ENCODE measurements at places on chromosomes 7 and 10.

DNA sequence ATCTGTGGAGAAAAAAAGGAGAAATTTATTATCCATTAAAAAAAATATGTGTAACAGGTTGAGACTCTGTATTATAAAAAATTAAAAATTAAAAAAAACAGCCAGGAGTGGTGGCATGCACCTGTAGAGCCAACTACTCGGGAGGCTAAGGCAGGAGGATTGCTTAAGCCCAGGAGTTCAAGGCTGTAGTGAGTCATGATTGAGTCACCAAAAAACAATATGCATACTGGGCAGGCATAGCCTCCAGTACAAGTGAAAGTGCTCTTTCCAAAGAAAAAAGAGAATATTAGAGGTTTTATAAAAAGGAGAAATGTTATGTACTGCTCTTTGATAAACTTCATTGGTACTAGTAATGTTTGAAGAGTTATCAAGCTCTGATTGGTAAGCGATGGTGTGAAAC, 647.1 kb upstream of the ZWINT start:
- no peak for DNase-seq

GRCh38 chr7:43850348-43851116, 18.8 kb downstream of the MRPS24 start:
- no peak for DNase-seq

- DNase-seq: no peak
Observed at GRCh38 chr10:992467-992866, 4.2 kb downstream of the GTPBP4 start.

GRCh38 chr7:99674995-99675742, 4.6 kb downstream of the CYP3A5 start:
- DNase-seq: no peak

DNA sequence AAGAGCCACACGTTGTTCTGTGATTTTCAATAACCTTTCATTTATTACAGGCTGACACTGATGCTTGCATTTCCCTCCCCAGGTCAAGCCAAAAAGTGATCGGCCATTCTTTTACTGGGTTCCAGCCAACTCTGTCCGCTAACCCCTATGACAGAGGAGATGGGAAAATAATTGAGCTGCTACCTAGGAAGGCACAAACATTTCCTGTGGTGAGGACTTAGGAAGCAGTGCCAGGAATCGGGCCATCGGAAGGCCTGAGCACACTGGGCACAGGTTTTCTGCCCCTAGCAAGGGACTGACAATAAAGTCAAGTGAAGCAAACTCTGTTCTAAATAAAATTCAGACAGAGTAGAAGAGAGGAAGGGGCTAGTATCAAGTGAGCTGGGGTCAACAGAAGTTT, 313.0 kb upstream of the AOAH start:
- DNase-seq: no peak

GRCh38 chr10:97572214-97572989, at the start of gene ANKRD2:
TSS of gene ANKRD2 (plus strand) at chr10:97572779. CDS start at chr10:97572789, 10 bp downstream.
- DNase-seq: peak; percentile 60

All from stimulated activated CD4-positive, alpha-beta T cell treated with anti-CD3 and anti-CD28 coated beads, Interleukin-4, amount 100 ng/mL, for 24 hours (primary cell).